ENCODE measurements at places on chromosomes 11 and 22. TPM values are rescaled to one million over a fixed set of nuclear protein-coding genes. Genes with fewer than 3 reads are reported as not detected.

DNA sequence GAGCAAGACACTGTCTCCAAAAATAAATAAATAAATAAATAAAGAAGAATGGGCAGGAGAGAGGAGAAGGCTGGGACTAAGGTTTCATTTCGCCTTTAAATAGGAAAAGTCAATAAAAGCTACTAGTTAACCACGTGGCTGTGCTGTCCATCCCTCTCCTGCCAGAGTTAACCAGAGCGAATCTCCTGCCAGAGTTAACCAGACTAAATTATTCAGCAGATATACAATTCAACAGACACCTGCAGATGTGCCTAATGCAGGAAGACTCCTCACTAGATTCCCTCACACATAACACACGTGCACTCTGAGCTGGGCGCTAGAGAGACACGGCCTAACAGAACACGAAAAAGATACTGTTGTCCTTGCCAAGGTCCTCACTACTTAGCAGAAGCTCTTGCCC is 156.1 kb downstream of the IGLL1 start:
- DNase-seq: no peak

DNA sequence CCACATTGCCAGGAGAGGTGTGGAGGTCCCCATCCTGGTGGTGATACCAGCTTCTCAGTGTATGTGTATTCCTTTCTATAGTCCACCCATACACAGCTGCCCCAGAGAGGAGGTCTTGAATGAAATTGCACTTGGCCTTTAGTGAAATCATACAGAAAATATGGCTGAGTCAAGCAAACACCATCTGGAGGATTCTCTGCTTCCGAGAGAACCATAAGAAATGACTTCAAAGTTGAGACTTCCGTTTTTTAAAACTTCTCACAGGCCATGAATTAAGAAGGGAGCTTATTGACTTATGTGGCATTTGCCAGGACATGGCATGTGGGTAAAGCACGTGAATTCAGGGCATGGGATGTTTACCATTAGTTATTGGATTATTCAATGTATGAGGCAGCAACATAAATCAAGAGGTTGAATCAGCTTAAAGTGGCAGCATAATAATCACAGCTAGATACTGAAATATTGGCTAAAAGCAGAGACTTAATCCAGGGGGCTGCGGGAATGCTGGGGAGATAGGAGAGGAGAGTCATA is 119.1 kb upstream of the MTNR1B start:
- DNase-seq: no peak

- no peak for DNase-seq
Measured at GRCh38 chr22:47795477-47796127, 1033.2 kb downstream of the TBC1D22A start.

DNA sequence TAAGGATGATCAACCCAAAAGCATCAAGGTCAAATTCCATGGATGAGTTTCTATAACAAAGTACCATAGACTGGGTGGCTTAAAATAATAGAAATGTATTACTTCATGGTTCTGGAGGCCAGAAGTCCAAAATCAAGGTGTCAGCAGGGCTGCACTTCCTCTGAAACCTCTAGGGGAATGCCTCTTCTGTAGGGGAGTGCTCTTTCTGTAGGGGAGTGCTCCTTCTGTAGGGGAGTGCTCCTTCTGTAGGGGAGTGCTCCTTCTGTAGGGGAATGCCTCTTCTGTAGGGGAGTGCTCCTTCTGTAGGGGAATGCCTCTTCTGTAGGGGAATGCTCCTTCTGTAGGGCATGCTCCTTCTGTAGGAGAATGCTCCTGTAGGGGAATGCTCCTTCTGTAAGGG is 65.5 kb downstream of the FBLN1 start:
- no peak for DNase-seq

TPBGL gene
- total RNA-seq: not detected

EEF1G gene
- total RNA-seq: 1,694 TPM

GRCh38 chr11:103920933-103921332 is 115.5 kb upstream of the DDI1 start:
- DNase-seq: no peak

DNA sequence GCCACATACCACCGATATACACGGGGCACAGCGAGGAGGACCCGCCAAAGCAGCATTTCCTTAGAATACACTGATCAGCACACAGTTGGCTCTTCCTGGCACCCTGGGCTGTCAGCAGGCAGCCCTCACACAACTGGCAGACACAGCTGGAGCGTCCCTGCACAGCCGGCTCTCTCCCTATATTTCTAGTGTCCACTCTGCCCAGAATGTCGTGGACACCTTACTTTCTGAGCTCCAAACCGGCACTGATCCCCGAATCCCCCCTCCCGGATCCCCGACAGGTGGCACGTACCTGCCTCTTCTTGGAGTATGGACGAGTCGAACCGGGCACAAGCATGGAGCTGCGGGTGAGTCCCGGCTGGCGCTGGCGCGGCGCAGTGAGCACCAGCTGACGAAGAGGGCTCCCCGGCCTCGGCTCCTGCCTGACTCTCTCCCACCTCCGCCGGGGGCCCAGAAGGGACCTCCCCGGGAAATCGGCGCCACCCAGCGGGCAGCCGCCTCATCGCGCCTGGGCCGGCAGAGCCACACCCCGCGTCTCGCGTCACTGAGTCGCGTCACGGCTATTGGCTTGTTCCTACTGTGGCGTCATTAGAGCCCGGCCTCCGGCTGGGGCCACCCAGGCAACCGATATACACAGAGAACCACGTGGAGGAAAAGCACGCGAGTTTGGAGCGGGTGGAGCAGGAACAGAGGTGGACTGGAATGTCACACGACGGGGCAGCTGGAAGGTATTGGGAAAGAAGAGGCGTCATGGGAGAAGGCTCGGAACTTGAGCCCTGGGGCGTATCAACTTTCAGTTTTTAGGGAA is at the start of gene USP2:
Gene USP2, minus strand, starts transcription at position 510 of the 808 bp plus-strand sequence. CDS start 8,210 bp downstream, outside the sequence.
- peak; percentile 96 for DNase-seq

GRCh38 chr11:135022454-135022853 is 610.4 kb upstream of the B3GAT1 start:
- DNase-seq: no peak

- DNase-seq: no peak
Measured at GRCh38 chr11:123193742-123194141, 1.3 kb downstream of the CLMP start.

KCNK7 gene
- not detected for total RNA-seq

DNA sequence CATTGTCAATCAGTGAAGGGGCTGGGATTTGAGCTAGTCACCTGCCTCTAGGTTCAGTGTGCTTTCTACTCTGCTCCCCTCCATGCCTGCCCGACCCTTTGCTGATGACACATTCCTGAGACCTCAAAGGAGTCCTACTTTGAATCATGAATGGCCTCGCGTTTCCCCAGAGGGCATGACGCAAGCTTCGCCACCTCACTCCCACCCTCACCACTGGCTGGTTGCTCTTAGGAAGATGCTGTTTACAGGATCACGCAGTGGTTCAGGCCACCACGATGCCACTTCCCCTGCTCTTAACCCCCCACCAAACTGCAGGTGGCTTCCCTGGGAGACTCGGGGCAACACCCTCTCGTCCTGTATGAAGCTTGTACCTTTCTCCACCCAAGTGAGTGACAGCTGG is 62.9 kb upstream of the B3GAT1 start:
- no peak for DNase-seq

- DNase-seq: peak; percentile 39
Measured at GRCh38 chr11:19727246-19727645, 14.6 kb downstream of the NAV2 start.

RFPL2 gene
- total RNA-seq: not detected

DNA sequence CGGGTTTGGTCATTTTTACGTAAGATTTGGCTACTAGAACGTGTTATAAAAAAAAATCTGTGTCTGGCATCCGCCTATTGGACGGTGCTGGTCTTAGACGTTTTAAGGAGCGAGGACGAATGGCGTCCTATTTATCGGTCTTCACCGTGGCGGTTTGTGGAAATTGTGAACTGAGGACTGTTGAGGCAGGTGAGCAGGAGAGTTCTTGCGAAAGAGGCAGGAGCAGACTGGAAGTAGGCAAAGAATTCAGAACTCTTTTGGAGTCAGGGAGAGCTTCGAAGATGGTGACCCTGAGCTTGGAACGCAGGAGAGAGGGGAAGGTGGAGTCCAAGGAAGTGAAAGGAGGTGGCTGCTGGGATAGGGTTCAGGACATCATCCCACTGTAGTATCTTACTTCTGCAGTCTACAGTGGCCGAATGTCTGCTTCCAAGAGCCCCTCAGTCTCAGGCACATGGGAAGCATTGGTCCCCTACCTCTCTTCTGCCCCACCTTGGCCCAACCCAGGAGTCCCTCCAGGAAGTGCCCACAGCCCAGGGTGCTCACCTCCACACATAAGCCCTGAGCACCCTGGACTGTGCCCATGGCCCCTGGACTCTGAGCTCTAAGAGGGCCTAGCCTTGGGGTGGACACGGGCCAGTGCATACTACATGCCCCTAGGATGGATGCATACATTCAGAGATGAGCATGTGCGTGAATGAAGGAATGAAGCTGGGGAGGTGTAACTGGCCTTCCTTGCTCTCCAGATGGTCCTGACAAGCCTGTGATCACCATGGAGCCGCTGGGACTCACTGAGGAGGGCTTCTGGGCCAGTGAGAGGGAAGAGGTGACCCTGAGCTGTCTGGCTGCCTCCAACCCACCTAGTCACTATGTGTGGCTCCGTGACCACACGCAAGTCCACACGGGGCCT is 3.7 kb downstream of the VSIG10L2 start:
- no peak for DNase-seq

GRCh38 chr11:118438314-118438931 is 2.1 kb downstream of the KMT2A start:
- DNase-seq: peak; percentile 59

TBX1 gene
- total RNA-seq: 1.1 TPM

GRCh38 chr22:25496396-25497064 is 67.9 kb upstream of the GRK3 start:
- no peak for DNase-seq

GRCh38 chr22:20805972-20806471 is 32.1 kb downstream of the SERPIND1 start:
- peak; percentile 45 for DNase-seq

PITPNM1 gene
- total RNA-seq: 32.1 TPM

DNA sequence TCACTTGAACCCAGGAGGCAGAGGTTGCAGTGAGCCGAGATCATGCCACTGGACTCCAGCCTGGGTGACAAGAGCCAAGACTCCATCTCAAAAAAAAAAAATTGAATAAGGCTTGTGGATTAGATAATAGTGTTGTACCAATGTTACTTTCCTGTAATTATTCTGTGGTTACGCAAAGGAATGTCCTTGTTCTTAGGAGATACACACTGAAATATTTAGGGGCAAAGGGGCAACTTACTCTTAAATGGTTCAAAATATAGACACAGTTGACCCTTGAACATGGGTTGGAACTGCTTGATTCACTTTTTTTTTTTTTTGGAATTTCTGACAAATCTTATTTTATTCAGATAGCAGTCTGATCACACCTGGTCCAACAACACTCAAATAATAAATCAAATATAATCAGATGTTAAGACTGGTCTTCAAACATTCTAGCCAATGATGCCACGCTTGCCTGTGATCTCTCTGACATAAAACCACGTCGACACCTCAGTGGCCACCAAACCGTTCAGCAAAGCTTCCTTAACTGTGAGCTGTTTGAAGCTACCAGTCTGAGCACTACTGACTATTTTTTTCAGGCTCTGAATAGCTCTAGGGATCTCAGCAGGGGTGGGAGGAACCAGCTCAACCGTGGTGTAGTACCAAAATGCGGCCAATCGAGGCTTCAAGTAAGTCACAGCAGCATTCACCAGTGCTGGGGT is 710 bp downstream of the ATP5MGL start:
- no peak for DNase-seq

GRCh38 chr11:66887526-66887925 is 30.7 kb downstream of the LRFN4 start:
- no peak for DNase-seq
